ENCODE measurements at places on chromosomes 6 and 20. TPM values are rescaled to one million over a fixed set of nuclear protein-coding genes. Genes with fewer than 3 reads are reported as not detected.

GRCh38 chr6:30887901-30888815 is 3.8 kb downstream of the DDR1 start:
- no peak for DNase-seq

Gene CST5
- total RNA-seq: not detected

GRCh38 chr20:31846793-31847138 is 1.4 kb upstream of the FOXS1 start:
- no peak for DNase-seq

Gene ANGPT4
- 0.42 TPM for total RNA-seq

Data from mesenteric fat pad (tissue), 1 donor.